ENCODE measurements at places on chromosomes 4 and X.

- no peak for DNase-seq
Observed at GRCh38 chr4:105135785-105136184, 10.9 kb upstream of the TET2 start.

DNA sequence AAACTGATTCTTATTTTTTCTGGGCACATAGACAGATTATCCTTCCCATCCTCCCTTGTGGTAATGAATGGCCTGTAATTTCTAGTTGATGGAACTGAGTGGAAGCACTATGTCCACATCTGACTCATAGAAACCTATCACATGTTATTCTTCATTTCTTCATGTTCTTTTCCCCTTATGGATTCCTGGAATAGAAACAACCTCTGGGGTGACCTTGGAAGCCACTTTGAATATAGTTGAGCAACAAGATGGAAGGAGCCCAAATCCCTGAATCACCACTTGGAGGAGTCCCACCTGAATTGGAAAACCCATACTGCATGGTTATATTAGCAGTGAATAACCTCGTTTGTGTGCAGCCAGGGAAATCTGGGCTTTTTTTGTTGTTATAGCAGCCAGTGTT lies 137.8 kb downstream of the MID1IP1 start:
- DNase-seq, result no peak

DNA sequence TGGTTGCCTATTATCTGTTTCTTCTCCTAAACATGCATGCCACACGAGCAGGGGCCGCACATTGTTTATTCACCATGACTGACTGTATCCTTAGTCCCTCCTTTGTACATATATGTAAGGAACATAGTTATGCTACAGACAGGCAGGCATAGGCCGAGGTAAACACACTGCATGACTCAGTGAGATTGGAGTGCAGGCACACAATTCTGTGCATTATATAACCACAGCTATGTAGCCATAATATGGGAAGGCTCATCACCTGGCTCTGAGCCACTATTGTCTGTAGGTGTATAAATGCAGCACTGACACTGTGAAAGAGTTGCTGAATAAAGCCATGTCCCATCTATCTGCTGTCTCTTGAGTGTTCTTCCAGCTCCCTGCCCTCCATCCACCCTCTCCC lies 431.6 kb downstream of the IDS start:
- DNase-seq, result no peak

DNA sequence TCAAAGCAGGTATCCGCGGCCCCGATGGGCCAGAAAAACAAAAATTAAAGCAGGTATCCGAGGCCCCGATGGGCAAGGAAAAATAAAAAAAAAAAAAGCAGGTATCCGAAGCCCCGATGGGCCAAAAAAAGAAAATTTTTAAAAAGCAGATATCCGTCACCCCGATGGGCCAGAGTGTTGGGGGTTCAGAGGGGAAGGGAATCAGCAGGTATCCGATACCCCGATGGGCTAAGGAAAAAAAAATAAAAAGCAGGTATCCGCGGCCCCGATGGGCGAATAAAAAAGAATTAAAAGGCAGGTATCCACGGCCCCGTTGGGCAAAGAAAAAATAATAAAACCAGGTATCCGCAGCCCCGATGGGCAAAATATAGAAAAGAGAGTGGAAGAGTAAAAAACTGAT lies 289.0 kb downstream of the CHIC1 start:
- no peak for DNase-seq

DNA sequence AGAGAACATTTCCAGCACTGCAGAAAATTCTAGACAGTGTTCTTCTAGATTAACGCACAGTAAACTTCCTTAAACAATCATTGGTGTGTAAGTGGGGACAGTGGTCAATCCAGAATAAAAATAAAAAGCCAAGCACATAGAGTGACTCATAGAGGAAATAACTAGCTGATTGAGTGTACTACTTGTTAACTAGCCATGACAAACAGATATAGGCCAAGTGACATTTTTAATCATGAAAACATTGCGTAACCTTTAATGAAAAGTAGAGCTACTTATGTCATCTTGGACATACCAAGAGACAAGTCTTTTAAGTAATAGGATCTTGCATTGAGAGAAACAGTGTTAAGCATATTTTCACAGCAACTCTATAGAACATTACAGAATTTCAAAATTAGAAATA lies 233.9 kb upstream of the MAB21L2 start:
- no peak for DNase-seq

DNA sequence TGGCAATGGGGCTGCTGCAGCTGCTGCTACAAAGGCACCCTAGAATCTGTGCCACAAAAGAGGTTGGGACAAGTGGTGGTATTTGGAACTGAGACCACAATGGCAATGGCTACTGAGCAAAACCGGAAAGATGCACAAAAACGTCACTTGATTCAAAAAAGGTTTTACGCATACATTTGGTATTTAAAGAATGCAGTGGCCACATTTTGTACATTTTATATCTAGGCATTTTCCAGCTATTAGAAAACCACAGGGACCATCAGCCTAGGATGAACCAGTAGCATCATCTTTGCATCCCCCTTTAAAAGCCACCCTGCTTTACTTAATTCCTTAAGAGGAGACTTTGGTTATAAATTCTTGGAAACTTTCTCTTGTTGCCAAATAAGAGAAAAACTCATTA lies 104.8 kb upstream of the CXCL13 start:
- DNase-seq, result no peak

GRCh38 chr4:1509366-1509765 lies 103.1 kb upstream of the NKX1-1 start:
- no peak for DNase-seq
